ENCODE measurements at places on chromosomes 5 and 9. TPM values are rescaled to one million over a fixed set of nuclear protein-coding genes. Genes with fewer than 3 reads are reported as not detected.
A peak's percentile ranks its signal among the peaks of the same experiment; 100 is the strongest.

Gene C5orf52
- not detected for total RNA-seq

Gene GIN1
- total RNA-seq = 8.9 TPM

Gene ROPN1L
- total RNA-seq = not detected

Gene IL3
- not detected for total RNA-seq

Gene PHF24
- 0.67 TPM for total RNA-seq

- no peaks in the 10 kb centered on the region for H3K36me3 ChIP-seq
- no peaks in the 10 kb centered on the region for H3K27me3 ChIP-seq
- DNase-seq = no peak
- H3K4me1 ChIP-seq = no peaks in the 10 kb centered on the region
- no peak overlapping the region for H3K4me3 ChIP-seq
Measured at GRCh38 chr5:179191506-179192184, 131.5 kb downstream of the ZNF354C start.

DNA sequence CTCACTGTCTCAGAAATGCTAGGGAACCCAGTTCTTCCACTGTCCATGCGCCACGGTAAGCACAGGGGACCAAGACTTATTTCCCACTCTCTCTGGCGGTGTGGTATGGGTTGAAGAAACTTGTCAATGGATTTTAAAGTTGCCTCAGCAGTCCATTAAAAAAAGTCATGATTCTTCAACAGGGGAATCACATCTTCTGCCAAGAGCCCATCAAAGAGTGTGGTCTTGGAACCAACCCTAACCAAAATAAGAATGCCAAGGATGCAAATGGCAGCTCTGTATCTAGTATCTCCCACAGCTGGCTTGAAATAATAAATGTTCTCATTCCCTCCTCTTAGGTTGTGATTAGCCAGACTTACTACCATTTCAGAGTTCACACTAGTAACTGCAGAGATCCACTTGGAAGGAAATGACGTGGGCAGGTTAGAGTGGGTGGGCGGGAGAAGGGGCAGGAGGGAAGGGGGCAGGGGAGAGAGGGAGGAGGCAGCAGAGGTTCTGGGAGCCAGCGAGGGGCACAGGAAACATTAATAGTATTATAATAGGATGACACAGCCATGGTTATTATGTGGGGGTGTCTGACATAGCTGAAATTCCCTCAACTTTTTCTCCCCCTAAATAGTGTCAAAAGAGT, 17.6 kb downstream of the PTCH1 start:
- peaks cover 40% of the 10 kb centered on the region for H3K4me1 ChIP-seq
- no peaks in the 10 kb centered on the region for H3K36me3 ChIP-seq
- no peak overlapping the region for H3K4me3 ChIP-seq

GRCh38 chr9:120982836-120983235, 56.2 kb upstream of the TRAF1 start:
- no peaks in the 10 kb centered on the region for H3K4me1 ChIP-seq
- no peak for DNase-seq
- no peak overlapping the region for H3K4me3 ChIP-seq
- no peak overlapping the region for H3K27ac ChIP-seq
- H3K36me3 ChIP-seq = no peaks in the 10 kb centered on the region

DNA sequence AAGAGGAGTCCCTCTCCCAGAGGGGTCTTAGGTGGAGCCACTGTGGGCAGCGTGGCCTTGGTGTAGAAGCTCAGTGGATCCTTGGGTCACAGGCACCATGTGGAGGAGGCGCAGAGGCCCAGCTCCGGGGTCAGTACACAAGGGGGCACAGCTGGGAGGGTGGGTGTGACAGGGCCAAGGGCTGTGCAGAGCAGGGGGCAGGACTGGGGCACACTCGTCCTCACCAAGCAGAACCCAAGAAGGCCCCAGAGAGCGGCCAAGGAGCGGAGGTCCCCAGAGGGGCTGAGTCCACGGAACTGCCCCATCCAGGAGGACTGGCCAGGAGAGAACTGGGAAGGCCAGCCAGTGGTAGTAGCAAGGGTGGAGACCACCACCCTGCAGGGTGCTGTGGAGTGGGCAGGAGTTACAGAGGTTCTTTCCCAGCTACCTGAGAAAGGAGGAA, 2.5 kb upstream of the LPCAT1 start:
- H3K27me3 ChIP-seq = no peaks in the 10 kb centered on the region
- H3K4me1 ChIP-seq = no peaks in the 10 kb centered on the region
- no peaks in the 10 kb centered on the region for H3K36me3 ChIP-seq
- H3K4me3 ChIP-seq = no peak overlapping the region
- peak; percentile 54 for DNase-seq
- no peak overlapping the region for H3K27ac ChIP-seq

DNA sequence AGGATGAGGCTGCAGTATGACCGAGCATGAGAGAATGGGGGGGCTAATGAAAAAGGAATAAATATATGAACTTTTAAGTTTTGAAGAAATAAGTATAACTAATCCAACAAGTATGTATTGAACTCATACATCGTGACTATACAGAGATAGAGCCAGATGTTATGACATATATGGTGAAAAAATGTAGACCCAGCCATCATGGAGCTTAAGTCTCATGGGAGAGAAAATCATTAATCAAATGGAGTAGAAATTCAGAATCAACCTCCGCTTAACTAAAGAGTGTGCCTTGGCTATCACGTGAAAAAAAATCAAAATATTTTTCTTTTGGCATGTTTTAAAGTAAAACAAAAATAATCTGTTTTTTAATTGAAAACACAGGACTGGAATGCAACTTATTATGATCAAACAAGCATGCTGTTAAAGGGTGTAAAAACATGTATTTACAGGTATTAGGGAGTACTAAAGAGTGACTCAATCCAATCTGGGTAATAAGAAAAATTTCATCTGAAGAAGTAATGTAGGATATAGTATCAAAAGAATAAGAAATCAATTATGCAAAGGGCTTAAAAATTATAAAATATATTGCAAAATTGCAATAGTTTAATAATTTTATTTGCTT, 868.5 kb upstream of the NUDT12 start:
- no peak overlapping the region for H3K4me3 ChIP-seq
- H3K4me1 ChIP-seq = no peaks in the 10 kb centered on the region
- H3K27ac ChIP-seq = no peak overlapping the region
- no peaks in the 10 kb centered on the region for H3K36me3 ChIP-seq

DNA sequence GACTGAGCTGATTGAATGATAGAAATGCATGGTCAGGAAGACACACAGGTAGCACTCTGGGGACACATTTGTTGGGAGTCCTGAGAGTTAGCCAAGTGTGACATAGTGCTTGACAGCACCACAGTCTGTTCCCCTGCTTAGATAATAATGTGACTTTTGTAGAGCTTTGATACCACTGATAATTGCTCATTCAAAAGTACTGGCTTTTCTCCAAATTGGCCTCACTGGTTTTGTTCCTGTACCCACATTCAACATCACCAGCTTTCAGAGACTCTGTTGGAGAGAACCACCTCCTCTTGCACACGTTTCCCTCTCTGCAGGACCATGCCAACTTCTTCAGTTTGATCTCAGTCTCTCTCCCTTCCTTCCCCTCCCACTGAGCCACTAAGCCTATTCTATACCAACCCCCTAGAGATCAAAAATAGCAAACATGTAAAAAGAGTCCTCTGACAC, 52.5 kb upstream of the IL7R start:
- no peak overlapping the region for H3K27ac ChIP-seq
- no peak for DNase-seq
- no peaks in the 10 kb centered on the region for H3K36me3 ChIP-seq

GRCh38 chr5:98497418-98497817, 276.0 kb upstream of the RGMB start:
- no peak overlapping the region for H3K27ac ChIP-seq
- H3K36me3 ChIP-seq = no peaks in the 10 kb centered on the region
- no peaks in the 10 kb centered on the region for H3K27me3 ChIP-seq
- no peak for DNase-seq
- H3K4me1 ChIP-seq = no peaks in the 10 kb centered on the region
- no peak overlapping the region for H3K4me3 ChIP-seq

GRCh38 chr9:100803956-100804355, 224.6 kb upstream of the PLPPR1 start:
- no peak for DNase-seq
- H3K27me3 ChIP-seq = no peaks in the 10 kb centered on the region
- no peak overlapping the region for H3K27ac ChIP-seq
- no peak overlapping the region for H3K4me3 ChIP-seq

- no peak overlapping the region for H3K4me3 ChIP-seq
- H3K36me3 ChIP-seq = no peaks in the 10 kb centered on the region
- no peak overlapping the region for H3K27ac ChIP-seq
- H3K27me3 ChIP-seq = no peaks in the 10 kb centered on the region
- DNase-seq = no peak
Measured at GRCh38 chr9:3241290-3241689, 284.5 kb downstream of the RFX3 start.

GRCh38 chr9:26262421-26263107, 584.3 kb upstream of the TUSC1 start:
- H3K27me3 ChIP-seq = no peaks in the 10 kb centered on the region
- no peak overlapping the region for H3K27ac ChIP-seq
- H3K4me3 ChIP-seq = no peak overlapping the region
- no peaks in the 10 kb centered on the region for H3K4me1 ChIP-seq

DNA sequence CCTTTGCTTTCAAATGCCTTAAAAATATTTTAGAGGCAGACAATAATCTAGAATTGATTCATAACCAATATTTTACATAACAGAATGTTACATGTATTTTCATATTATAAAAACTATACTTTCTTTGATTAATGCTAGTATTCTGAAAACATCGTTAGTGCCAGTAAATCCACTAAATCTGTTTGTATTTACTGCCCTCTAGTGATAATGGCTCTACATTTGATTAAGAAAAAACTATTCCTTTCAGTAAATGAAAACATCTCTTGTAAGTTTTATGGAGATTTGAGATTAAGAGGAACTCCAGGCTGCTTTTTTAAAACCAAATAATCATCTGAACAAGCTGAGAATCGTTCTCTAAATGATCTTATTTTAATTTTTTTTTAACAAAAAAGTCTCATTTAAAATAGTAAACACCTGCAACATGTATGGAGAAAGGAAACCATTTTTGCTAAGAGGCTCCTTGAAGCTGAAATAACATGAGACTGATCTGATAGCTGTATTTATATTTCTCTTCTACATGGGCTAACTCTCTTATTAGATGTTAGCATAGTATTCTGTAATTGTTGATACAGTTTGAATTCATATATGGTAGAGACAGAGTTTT, 424.7 kb downstream of the RAB3C start:
- no peaks in the 10 kb centered on the region for H3K4me1 ChIP-seq
- no peak for DNase-seq
- H3K27ac ChIP-seq = no peak overlapping the region
- H3K27me3 ChIP-seq = no peaks in the 10 kb centered on the region
- no peaks in the 10 kb centered on the region for H3K36me3 ChIP-seq
- H3K4me3 ChIP-seq = no peak overlapping the region

GRCh38 chr9:88052321-88052965, 78.1 kb upstream of the CDK20 start:
- no peak for DNase-seq
- no peak overlapping the region for H3K27ac ChIP-seq
- H3K27me3 ChIP-seq = no peaks in the 10 kb centered on the region
- H3K4me3 ChIP-seq = no peak overlapping the region
- H3K4me1 ChIP-seq = no peaks in the 10 kb centered on the region

GRCh38 chr9:129209109-129209508, 31.0 kb upstream of the IER5L start:
- H3K36me3 ChIP-seq = no peaks in the 10 kb centered on the region
- H3K27me3 ChIP-seq = no peaks in the 10 kb centered on the region
- DNase-seq = no peak

DNA sequence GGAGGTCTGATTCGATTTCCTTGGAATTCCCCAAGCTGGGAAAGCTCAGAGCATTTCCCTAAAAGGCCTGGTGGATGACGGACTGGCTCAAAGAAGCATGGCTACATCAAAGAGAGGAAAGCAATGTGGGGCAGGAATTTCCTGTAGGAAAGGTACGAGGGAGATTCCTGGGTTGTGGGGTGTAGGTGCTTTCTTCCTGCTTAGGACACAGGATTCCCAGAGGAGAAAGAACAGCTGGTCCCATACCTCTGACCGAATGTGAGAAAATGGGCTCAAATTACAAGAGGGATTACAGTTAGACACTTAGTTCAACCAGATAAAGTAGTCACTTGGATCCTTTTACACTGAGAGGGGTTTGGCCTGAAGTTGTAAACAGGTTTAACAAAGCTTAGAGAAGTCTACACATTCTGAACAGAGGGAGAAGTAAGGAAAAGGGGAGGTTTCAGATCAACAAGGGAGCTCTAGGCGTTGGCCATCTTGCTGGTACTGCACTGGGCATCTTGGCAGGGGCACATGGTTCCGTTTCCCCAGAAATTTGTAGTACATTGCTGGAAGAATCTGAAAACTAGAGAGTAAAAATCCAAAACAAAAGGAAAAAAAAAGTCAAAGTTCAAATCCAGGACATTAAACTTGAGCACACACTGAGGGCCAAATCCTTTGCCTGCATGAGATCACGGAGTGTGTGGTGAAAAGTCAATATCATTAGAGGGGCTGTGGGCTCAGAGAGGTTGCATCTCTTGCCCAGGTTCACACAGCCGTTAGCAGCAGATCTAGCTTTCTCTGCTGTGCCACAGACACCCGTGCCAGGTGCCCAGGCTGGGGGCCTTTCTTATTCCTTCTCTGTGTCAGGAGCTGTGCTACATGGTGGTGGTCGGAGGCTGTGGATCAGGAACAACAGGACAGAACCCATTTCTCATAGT, 171.3 kb downstream of the RGS3 start:
- no peak overlapping the region for H3K4me3 ChIP-seq
- no peaks in the 10 kb centered on the region for H3K4me1 ChIP-seq
- no peaks in the 10 kb centered on the region for H3K36me3 ChIP-seq
- peak overlapping the region; percentile 1 for H3K27ac ChIP-seq

- H3K27me3 ChIP-seq = no peaks in the 10 kb centered on the region
- no peaks in the 10 kb centered on the region for H3K36me3 ChIP-seq
- DNase-seq = no peak
- no peaks in the 10 kb centered on the region for H3K4me1 ChIP-seq
- H3K4me3 ChIP-seq = no peak overlapping the region
- no peak overlapping the region for H3K27ac ChIP-seq
Measured at GRCh38 chr9:122186777-122187470, 27.2 kb downstream of the MORN5 start.

- no peak overlapping the region for H3K4me3 ChIP-seq
- DNase-seq = no peak
- peaks cover 45% of the 10 kb centered on the region for H3K36me3 ChIP-seq
- no peaks in the 10 kb centered on the region for H3K27me3 ChIP-seq
- peaks cover 78% of the 10 kb centered on the region for H3K4me1 ChIP-seq
- no peak overlapping the region for H3K27ac ChIP-seq
Measured at GRCh38 chr5:149541893-149542292, 9.3 kb downstream of the CSNK1A1 start.

DNA sequence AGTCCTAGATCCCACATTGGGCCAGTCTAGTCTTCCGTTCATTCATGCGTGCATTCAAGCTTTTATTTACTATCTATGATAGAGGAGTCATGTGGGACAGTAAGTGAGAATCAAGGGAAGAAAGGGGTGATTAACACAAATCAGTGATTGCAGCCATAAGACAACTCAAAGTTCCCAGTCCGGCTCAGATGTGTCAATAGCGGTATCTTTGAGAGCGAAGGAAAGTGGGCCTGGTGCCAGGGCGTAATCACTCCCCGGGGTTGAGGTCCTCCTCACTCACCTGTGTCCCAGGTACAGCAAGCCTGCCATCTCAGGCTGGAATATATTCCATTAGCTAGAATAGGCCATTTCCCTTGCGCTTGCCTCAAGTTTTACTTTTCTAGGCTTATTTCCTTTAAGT, 196.3 kb downstream of the ATP10B start:
- H3K27me3 ChIP-seq = no peaks in the 10 kb centered on the region
- DNase-seq = no peak
- H3K36me3 ChIP-seq = no peaks in the 10 kb centered on the region

GRCh38 chr5:154359221-154359573, 86.6 kb upstream of the SAP30L start:
- H3K4me1 ChIP-seq = no peaks in the 10 kb centered on the region
- no peaks in the 10 kb centered on the region for H3K27me3 ChIP-seq
- H3K36me3 ChIP-seq = no peaks in the 10 kb centered on the region
- no peak overlapping the region for H3K4me3 ChIP-seq
- no peak overlapping the region for H3K27ac ChIP-seq

Measured in right atrium auricular region (tissue), 2 donors.